Activated T-cell treated with anti-CD3 and anti-CD28 coated beads, Interleukin-2, amount 50 U/mL, for 1 hour (primary cell): ENCODE measurements at places on chromosomes 2 and 18.

DNA sequence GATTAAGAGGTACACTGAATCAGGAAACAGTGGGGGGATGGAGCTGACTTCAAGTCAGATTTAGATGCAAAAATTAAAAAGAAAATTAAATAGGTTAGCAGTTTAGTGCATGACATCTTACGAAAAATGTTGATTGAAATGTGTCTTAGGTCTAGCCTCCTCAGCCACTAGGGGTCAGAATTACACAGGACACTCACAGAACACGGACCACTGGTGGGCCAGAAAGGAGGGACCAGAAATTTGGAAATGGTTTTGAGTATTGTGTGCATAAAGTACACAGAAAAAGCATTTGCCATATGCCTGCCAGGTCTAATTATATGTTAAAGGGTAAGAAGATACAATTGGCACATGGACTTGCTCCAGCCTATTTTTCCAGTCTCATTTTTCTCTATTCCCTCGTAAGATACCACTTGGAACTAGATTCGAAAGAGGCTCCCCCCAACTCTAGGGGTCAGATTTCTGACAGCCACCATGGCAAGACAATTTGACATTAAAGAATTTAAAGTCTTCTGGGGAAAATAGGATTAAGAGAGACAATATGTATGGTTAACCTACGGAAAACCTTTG lies 550.2 kb upstream of the SETBP1 start:
- DNase-seq: no peak

DNA sequence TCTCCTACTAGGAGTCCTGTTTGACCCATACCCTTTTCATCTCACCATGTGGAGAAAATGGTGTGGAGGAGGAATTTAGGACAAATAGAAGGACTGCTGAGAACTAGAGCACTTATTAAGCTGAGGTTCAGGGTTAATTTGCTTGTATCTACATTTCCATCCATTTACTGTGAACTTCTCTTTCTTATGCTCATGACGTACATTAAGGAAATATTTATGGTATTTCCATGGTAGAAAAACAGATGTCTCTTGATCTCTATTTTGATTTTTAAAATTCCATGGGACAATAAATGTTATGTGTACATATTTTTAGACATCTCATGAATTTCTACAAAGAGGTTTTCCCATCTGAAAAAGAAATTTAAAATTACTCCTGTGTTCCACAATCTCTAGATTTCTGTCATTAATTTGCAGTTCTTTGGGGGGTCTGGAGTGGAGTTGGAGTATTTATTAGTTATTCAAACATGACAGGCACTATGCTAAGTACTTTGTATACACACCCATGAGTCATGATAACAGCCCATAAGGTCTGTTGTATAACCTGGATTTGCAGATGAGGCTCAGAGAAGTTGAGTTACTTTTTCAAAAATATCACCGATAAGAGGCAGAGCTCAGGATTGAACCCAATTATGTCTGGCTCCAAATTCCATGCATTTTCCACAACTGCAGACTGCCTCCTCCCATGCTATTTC lies 112.6 kb downstream of the COPS8 start:
- no peak for DNase-seq

DNA sequence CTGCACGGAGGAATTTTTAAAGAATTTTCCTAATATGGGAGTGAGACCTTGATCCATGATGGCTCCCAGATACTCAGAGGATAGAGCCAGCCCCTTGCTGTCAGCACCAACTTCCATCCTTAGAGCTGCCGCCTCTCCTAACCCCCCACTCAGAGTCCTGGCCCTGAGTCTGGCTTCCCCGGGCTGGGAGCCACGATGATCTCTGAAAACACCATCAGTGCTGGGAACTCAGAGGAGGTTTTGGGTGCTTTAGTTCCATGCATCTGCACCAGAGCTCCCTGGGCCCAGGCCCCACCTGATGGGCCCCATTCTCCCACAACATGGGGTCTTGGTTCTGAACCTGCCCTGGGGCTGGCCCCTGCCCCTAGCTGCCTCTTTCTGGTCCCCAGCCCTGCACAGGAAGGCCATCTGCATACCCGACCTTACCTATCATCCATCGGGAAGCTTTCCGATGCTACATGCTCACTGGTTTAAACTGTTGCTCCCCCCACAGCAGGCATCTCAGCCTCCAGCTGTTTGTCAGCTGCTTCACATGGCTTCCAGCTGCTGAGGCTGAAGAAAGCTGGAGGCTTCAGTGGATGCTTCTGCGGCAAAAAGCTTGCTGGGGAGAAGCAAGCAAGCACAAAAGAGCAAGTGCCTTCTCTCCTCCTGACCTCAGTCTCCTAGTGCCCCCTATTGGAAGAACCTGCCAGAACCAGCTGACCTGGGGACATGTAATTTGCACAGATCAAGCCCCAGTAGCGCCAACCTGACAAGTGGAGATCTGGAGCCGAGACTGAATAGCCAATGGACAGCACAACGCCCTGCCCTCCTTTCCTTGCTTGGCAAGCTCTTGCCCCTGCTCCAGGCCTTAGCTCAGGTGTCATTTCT lies 24.2 kb upstream of the RHOB start:
- DNase-seq: no peak

- no peak for DNase-seq
Measured at GRCh38 chr2:85516653-85517389, 22.1 kb upstream of the MAT2A start.

GRCh38 chr2:121776361-121776760 lies 20.9 kb downstream of the TSN start:
- DNase-seq: no peak

GRCh38 chr2:193584522-193584938 lies 1389.8 kb upstream of the TMEFF2 start:
- no peak for DNase-seq
